ENCODE measurements at places on chromosomes 2 and 18. TPM values are rescaled to one million over a fixed set of nuclear protein-coding genes. Genes with fewer than 3 reads are reported as not detected.

DNA sequence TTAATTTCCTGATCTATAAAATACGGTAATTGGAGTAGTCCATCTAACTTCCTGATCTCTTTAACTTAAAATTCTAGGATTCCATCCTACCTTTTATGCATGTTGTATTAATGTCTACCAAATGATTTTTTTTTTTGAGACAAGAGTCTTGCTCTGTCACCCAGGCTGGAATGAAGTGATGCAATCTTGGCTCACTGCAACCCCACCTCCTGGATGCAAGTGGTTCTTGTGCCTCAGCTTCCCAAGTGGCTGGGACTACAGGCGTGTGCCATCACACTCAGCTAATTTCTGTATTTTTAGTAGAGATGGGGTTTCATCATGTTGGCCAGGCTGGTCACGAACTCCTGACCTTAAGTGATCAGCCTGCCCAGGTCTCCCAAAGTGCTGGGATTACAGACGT lies 47.8 kb downstream of the CFAP36 start:
- DNase-seq = no peak

GRCh38 chr2:30789670-30790210 lies 17.5 kb downstream of the CAPN13 start:
- no peak for DNase-seq

GRCh38 chr2:143796051-143796450 lies 666.8 kb downstream of the ARHGAP15 start:
- DNase-seq = no peak

DNA sequence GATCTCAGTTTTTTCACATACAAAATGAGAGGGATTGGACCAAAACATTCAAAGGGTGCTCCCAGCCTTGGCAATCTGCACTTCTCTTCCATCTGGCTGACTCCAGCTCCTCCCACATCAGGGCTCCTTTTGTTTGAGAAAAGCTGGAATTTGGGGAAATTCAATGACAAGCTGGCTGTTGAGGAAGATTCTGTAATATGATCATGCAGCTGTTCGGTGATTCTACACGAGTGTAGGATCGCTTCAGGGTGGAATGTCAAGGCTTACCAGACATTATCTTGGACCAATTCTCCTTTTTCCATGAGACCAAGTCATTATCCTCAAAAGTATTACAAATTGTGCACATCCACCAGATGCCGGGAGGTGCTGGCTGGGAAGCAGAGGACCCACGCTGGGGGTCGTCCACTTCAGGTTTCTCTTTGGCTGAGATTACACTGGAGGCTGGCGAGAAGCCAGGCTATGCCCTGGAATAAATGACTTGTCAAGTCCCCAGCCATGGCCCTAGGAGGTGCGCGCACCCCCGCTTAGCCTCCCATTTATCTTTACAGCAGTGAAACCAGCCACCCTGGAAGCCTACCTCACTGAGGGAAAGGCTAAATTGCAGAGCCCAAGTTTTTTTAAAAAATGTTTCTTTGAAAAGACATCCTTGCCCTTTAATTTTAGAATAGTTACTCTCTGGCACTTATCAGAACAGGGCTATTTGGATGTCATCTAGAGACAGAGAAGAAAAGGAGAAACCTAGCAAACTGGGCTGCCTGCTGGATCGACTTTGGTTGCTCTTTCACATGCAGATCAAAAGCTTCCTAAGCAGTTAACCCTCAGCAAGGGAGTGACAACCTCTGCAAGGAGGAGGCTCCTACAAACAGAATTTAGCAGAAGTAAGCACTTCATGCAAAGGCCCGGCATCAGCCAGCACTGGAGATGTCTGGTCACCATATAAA lies 42.5 kb upstream of the LCLAT1 start:
- peak; percentile 51 for DNase-seq

DNA sequence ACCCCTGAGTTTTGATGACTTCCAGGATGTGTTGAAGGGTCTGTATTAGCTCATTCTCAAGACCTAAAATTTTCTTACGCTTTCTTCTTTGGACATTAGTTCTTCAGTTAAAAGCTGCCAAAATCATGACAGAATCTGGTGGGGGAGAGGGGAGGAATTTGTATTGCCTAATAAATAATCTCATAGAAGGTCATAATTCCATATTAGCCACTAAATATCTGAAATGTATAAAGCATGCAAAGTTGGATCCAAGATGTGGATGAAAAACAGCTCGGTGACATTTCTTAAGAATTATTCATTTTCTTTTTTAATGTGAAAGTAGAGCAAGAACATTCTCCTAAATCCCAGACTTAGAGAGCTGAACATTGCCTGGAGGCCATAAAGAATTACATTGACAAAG lies 120.1 kb downstream of the MMADHC start:
- no peak for DNase-seq

- no peak for DNase-seq
Observed at GRCh38 chr2:28577791-28578680, 82.2 kb downstream of the PLB1 start.

GRCh38 chr2:45836740-45837139 lies 185.3 kb downstream of the PRKCE start:
- DNase-seq = no peak

DNA sequence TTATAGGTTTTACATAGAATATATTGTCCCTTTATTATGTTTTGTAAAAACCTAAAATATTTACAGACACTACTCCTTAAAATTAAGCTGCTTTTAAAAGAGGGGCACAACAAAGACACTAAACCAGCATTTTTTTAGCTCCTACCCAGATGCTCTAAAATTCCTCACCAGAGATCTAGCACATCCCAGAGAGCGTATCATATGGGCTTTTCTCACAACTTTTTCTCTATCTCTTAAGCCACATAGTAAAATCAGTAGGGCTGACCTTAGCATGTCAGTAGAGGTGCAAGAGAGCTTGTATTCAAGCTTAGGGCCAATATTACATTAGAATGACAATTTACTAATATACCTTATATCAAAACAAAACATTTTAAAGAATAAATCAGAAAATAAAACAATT lies 216.3 kb downstream of the TMX3 start:
- DNase-seq = no peak

GRCh38 chr2:27844821-27845255 lies 45.3 kb downstream of the RBKS start:
- DNase-seq = no peak

- DNase-seq = peak; percentile 48
Observed at GRCh38 chr2:165645930-165646831, 147.9 kb downstream of the GALNT3 start.

DNA sequence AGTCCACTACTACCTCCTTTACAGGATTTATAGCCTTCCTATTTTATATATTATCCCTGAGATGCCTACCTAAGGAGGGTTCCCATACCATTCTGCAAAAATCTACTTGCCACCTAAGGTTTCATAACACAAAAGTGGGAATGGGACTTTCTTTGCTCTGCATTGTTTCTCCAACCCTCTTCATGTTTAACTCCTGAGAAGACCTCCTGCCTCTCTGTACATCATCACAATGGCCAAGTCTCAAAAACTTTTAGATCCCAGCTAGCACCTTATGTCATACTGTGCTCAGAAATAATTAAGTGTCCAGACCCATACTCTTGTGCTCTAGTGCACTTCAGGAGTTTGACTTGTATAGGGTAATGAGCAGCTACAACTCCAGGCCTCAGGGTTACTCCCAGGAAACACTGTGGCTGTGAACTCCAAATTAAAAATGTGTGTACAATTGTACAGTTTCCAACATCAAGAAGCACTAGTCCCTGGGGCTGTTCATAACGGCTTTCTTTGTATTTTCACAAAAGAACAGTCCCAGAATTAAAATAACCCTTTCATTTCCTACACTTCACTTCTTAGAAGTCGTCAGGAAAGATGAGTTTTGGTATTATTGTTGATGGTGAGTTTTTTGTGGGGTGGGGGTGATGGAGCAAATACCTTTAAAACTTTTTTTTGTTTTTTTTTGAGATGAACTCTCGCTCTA lies 39.4 kb downstream of the METAP1D start:
- no peak for DNase-seq

DNA sequence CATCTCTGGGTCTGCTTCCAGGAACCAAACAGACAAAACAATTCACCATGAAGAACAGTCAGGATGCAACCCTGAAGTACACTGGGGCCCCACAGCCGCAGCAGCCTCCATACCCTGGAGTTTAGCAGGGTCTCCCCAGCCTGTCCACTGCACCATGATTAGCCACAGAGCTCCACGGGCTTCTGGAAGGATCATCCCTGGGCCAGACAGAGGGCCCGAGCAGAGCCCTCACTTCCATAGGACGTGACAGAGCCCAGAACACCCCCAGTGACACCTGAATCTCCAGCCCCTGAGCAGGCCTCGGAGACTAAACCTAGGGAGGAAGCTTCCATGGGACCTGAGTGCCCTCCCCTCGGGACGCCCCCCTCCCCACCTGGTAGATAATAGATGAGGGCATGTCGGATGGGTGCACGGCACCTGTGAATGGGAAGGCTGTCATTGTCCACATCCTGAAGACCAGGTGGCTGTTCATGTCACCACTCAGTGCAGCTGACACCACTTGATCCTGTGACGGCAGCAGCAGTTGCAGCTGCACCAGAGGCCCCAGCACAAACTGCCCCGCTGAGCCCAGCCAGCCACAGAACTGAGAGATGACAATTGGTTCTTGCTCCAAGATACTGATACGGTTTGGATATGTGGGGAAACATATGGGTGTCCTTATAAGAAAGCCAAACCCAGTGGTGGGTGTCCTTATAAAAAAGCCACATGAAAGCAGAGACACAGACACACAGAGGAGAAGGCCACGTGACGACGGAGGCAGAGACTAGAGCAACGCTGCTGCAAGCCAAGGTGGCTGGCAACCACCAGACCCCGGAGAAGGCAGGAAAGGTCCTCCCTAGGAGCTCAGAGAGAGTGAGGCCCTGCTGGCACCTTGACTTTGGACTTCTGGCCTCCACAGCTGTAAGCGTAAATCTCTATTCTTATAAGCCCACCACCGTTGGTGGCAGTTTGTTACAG lies 23.2 kb downstream of the KIF1A start:
- no peak for DNase-seq

- DNase-seq = no peak
Observed at GRCh38 chr2:151239624-151240023, 22.0 kb downstream of the RBM43 start.

DNA sequence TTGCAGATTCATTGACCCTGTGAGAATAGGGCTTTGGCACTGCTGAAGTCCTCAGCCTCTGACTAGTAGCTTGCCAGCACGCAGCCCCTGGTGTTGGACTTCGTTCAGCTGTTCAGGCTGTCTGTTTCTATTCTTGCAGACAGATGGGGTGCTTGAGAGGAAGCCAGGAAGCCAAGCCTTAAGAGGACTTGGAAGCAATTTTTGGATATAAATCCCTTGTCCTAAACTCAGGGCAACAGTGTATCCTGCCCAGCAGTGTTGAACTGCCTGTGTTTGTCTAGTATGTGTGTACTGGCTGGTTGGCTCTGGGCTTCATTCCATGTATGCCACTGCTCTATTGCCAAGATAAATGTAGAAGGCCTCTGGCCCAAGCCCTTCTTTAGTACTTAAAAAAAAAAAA lies 108.6 kb downstream of the COMMD1 start:
- DNase-seq = peak; percentile 77

DNA sequence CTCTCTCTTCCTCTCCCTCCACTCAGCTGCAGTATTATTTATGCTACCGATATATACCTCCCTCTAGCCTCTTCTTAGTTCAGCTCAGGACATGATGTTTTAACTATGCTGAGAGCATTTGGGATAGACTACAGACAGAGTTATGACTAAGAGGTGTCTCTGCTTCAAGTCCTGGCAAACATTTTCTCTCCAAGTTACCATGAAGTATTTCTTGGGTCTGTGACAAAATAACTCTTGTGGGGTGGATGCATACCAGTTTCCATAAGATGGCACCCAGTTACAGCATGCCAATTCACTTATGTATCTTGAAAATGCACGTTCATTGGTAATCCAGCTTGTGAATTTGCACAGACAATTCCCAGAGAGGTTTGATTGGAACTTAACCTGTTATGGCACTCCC lies 737.6 kb downstream of the SLC4A3 start:
- no peak for DNase-seq

- peak; percentile 20 for DNase-seq
Observed at GRCh38 chr2:40332191-40332826, 119.6 kb downstream of the SLC8A1 start.

- no peak for DNase-seq
Observed at GRCh38 chr2:238099714-238100048, 459 bp upstream of the ESPNL start.

GRCh38 chr2:43224571-43225092 lies 1.8 kb downstream of the ZFP36L2 start:
- DNase-seq = peak; percentile 54

DNA sequence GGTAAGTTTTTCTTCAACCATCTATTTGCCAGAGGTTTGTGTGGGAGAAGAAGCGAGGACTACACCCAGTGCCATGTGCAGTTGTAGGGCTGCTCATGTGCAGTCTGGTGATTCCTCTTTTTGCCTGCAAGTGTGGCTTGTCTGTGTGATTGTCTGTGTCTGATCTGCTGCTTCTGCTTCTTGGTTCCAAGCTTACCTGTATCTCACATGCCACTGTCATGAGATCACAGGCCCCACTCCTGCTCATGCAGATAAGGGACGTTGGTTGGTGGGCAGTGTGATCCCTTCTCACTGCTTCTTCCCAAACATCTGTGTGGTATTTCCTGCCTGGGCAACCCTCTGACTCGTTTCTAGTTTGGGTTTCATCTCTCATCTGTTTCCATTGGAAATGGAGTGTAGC lies 27.1 kb downstream of the RRM2 start:
- no peak for DNase-seq

- no peak for DNase-seq
Observed at GRCh38 chr2:18611184-18611583, 21.8 kb upstream of the NT5C1B start.

DNA sequence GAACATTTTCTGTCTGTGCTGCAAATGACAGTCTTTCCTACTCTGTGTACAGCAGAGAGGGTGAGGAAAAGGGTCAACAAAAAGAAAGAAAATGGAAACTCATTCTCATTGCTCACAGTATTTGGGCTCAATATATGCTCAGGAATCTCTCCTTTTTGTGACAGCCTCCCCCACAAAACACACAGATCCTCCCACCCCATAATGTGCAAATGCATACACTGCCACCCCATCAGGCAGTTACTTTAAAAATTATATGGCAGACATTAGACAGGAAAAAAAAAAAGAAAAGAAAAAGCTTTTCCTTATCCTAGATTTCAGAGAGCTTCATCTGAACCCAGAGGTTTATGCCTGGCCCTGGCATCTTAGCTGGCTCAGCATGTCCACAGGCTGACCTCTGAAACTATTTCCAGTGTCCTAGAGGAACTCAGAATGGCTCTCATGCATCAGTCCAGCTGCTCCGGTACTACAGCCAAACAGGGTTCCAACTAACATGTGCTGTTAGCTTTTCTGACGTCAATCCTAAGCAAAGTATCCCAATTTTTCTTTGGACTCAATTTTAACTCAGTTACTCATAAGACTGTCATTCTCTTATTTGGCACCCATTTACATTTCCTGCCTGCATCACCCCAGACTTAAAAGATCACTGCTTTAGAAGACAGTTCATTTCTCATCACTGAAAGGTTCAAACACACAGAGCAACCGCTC lies 105.9 kb downstream of the RBMS1 start:
- peak; percentile 42 for DNase-seq

The TXNDC2 gene
- 0.41 TPM for polyA plus RNA-seq

The IL36RN gene
- 0.23 TPM for polyA plus RNA-seq

The VRK2 gene
- polyA plus RNA-seq = 16.5 TPM

The SKA1 gene
- 4.0 TPM for polyA plus RNA-seq

The SAG gene
- not detected for polyA plus RNA-seq

The MBD1 gene
- 53.0 TPM for polyA plus RNA-seq

The KCNG2 gene
- not detected for polyA plus RNA-seq

The LRATD1 gene
- 44.4 TPM for polyA plus RNA-seq

The FBXO15 gene
- polyA plus RNA-seq = 0.69 TPM

The SRD5A2 gene
- not detected for polyA plus RNA-seq

The GKN2 gene
- not detected for polyA plus RNA-seq

The OTOS gene
- polyA plus RNA-seq = 0.34 TPM

The ACVR2A gene
- 20.9 TPM for polyA plus RNA-seq

The MC2R gene
- polyA plus RNA-seq = not detected

The SLC4A5 gene
- polyA plus RNA-seq = 0.28 TPM

The FAM237A gene
- not detected for polyA plus RNA-seq
